ENCODE measurements at places on chromosomes 13 and 19.

- no peak for DNase-seq
These were observed 99.0 kb upstream of the HTR2A start for GRCh38 chr13:46995874-46996273.

DNA sequence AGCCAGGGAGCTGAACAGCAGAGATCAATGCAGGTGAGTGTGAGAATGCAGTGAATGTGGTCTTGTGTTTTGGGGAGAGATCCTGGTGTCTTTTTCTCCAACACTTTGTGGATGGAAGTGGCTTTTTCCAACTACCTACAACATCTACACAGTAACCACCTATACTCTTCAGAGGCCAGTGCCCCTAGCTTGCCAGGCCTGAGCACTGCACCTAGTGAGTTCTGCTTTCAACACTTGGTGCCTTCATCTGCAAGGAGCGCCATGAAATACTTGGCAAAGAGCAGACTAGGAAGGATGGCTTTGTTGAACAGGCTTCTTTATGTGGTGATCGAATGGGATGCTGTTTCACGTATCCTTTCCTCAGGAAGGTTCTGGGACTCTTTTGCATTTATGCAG, 21.3 kb upstream of the HMGB1 start:
- no peak for DNase-seq

- no peak for DNase-seq
These were observed 29.7 kb downstream of the MLLT1 start for GRCh38 chr19:6250024-6250615.

DNA sequence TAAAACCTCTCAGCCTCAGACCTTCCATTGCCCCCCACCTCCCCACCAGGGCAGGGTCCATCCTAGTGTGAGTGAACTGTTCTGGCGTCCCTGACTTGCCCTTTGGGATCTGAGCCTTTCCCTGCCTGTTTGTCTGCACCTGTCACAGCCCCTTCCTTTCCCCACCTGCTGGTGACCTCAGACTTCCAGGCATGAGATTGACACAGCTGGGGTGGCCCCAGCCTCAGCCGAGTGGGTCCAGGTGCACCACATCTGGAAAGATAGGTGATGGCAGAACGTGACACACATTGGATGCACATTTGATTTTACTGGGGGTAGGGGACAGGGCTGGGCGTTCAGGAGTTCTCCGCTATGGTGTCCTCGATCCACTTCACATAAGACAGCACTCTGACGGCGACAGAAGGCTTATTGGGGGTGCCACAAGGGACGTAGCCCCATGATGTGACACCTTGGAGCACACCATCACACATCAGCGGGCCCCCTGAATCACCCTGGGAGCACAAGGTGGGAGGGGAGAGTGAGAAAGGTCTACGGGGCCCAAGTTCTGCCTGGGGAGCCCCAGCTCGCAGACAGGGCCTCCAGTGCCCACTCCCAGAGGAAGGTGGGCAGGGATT, 4.6 kb downstream of the KLK1 start:
- DNase-seq, result no peak

GRCh38 chr13:99307247-99307646, at the start of gene GPR183:
Gene GPR183 (minus strand): TSS chr13:99307399. CDS start chr13:99296145, 11,254 bp downstream.
- DNase-seq, result no peak

DNA sequence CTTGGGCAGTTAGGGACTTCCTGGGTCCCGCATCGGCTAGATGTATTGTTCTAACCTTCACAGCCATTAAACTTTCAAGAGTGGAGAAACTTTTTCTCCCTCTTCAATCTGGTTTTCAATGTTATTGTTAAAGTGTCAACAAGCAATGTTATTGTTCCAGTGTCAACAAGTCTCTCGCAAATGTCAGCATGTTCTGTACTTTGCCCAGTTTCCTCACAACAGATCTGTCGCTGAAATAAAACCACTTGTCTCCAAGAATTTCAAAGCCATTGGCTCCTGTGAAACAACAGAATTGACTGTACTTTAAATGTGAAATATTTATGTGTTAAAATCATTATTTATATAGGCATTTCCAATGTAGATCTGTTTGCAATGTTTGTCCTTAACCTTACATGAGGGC, 138.0 kb downstream of the ITGBL1 start:
- DNase-seq, result no peak

DNA sequence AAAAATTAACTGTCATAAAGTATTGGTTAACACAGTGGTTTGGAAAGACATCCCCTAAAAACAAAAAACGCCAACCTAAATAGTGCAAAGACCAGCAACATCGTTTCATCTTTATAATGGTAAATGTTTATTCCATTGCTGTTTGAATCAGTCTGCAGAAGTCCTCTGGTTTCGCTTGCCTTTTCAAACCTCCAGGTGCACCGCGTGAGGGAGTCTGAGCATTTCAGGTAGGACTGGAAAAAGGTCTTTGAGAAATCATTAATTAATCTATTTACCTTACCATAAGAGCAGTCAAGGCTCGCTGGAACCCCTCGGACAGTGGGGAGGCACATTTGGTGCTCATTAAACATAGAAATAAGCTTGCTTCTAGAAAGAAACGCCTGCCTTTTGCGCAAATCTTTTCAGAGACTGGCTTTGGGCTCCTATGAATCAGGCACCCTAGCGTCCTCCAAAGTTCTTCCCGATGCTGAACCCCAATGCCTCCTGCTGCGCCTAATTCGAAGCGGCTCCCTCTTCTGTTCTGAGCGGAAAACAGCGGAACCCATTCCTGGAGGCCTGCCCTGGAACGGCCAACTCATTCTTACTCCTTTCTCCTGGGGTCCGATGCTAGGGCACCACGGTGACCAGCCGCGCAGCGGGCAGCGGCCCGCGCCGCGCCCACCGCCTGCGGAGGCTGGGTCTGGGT, 951 bp upstream of the MTUS2 start:
- peak; percentile 51 for DNase-seq

GRCh38 chr13:48580185-48580803, 47.4 kb upstream of the RCBTB2 start:
- no peak for DNase-seq

GRCh38 chr13:80341756-80342370, 937 bp upstream of the SPRY2 start:
- peak; percentile 57 for DNase-seq

- DNase-seq, result no peak
These were observed 560 bp upstream of the FAM83E start for GRCh38 chr19:48615231-48616040.

DNA sequence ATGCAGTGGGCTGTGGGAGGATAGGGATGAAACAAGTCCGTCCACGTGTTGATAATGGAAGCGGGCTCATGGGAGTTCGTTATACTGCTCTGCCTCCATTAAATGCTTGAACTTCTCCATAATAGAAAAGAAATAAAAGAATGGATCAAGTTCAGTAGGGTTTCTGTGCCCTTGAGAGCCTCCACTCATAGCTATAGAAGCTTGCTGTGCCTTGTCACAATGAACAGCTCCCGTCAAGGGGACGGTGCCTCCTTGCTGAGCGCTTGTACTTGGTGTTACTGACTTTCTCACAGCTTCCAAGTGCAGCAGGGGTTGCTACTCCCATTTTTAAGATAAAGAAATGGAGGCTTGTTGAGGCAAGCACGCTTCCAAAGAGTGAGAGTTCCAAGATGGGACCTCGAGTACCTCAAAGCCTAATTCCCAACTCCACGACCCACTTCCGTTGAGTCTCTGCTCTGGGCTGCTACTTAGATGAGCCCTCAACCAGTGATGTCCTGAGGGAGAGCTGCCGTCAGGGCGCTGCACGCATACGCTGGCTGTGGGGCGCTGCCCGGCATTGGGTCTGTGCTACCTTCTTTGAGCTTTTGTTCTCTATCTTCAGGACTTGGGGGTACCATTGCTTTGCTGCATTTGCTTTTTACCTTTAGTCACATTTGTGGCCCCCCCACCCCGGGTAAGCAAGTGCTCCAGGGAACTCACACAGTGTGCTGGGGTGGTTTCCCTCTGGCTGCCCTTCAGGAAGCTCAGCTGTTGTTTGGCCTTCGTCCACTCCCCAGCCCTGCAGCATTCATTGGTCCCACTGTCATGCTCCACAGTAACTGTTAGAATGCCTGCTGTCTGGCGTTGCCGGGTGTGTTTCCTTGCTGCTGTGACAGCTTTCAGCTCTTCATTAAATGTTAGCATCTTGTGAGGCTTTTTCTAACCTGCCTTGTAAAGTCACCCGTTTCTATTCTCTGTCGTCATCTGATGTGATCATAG, 9.5 kb downstream of the SNRNP70 start:
- DNase-seq, result no peak

DNA sequence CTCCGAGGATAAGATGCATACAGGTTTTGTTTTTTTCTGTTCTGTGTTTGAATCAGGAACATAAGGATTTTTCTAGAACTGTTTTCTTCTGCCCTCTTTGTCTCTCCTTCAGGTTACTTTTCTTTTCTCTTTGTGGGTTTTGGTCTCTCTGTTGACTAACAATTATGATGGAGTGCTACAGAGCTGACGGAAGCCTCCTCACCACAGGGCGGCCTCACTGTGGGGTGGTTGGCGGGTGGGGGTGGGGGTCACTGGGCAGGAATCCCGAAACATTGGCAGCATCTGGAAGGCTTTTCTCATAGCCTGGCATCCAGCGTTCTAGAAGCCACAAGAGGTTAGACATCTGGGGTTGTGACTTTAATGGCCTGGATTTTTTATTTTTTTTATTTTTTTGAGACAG, 12.0 kb upstream of the MATK start:
- no peak for DNase-seq

GRCh38 chr19:5967994-5968430, 9.9 kb downstream of the RANBP3 start:
- DNase-seq, result peak; percentile 67

- DNase-seq, result no peak
These were observed 2.3 kb upstream of the LCP1 start for GRCh38 chr13:46184277-46184699.

DNA sequence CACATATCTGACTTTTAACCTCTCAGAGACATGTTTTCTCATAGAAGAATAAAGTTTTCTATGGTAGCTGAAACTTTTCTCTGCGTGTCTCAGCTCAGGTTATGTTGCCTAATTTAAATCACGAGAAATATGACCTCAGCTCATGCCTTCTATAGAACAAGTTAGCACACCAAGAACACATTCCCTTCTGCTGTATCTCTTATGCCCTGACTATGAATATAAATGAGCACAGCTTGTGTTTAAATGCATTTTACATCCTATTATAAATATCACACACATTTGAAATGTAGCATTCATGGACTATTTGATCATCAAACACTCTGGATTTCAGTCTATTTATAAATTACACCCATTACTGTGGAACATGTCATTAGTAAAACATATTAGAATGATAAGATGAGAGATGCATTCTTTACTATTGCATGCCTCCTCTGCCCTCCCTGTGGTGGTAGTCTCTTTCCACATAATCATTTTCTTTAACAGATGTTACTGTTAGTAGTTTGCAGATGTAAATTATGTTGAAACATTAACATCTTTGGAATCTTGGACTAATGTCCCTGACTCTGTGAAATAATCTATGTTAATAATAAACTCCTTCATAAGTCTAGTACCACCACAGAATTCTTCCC, 2044.9 kb upstream of the PCDH20 start:
- DNase-seq, result no peak

Data from right kidney (tissue), 9 donors.